IMR-90 (cell line): ENCODE measurements at places on chromosomes 1 and 21. TPM values are rescaled to one million over a fixed set of nuclear protein-coding genes. Genes with fewer than 3 reads are reported as not detected.
A peak's percentile ranks its signal among the peaks of the same experiment; 100 is the strongest.

The WNT2B gene
- total RNA-seq: 0.54 and 0.56 TPM in 2 replicates

GRCh38 chr1:99062192-99062591 lies 57.5 kb upstream of the PLPPR5 start:
- DNase-seq: no peak

GRCh38 chr1:148353461-148354283 lies 129.4 kb downstream of the PPIAL4G start:
- DNase-seq: peak; percentile 60

GRCh38 chr1:244665771-244666217 lies 12.9 kb downstream of the DESI2 start:
- peak; percentile 45 for DNase-seq

DNA sequence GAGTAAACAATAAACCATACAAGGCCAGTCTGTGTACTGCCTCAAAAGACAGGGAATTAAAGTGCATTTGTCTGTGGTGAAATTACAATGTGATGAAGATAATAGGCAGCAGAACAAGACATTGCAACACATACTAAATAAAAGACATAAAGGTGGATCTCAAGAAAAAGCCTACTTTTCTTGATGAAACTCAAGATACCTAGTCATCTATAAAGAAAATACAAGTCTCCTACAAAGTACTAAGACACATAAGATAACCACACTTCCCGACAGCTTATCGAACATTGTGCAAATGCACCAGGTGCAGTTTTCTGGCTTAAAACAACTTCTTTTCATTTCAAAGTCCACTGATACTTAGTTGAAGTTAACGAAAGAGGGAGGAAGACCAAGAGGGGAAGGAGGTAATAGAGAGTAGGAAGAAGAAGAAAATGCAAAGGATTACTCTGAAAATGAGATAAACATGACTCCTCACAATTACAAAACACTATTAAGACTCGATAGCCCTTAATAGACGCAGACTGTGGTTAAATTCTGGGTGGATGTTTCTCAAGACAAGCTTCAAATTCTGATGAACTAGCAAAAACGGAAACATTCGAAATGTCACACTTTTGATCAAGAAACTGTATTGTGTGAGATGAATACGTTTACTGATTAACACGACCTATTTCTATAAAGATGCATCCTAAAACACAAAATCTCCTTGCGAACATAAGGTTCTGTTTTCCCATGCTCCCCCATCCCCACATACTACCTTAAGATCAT lies 2.0 kb downstream of the HNRNPR start:
- DNase-seq: no peak

GRCh38 chr1:210003501-210003900 lies 65.5 kb downstream of the SYT14 start:
- DNase-seq: no peak

DNA sequence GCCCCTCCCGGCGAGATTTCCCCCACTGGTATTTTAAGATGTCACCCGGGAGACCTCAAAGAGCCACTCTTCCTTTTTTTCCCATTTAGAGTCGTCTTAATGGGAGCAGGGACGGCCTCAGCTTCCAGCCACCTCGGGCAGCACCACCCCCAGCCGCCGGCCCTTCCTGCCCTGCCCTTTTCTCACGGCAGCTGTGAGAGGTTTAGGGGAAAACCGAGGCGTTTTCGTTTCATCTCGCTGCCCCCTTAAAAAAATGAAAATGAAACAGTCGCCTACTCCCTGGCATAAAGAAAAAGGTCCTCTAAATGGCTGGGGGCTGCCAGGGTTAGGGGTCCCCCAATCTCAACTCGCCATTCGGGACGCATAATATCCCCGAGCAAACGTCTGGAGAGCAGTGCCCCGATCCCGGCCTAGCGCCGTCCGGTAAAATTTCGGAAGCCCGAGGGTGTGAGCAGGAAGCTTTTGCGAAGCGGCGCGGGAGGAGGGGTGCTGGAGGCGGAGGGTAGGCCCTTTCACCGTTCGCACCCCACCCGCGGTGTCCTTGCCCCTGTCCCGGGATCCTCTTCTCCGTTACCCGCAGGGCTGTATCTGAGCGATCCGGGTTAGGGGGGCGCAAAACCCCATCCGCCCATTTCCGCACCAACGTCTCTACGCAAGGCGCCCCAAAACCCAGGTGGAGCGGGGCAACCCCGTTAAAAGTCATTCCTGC lies 1.2 kb downstream of the RUNX3 start:
- no peak for DNase-seq
